HT-29 (cell line): ENCODE measurements at places on chromosomes 5 and 9. TPM values are rescaled to one million over a fixed set of nuclear protein-coding genes. Genes with fewer than 3 reads are reported as not detected.

- DNase-seq: no peak
Measured at GRCh38 chr5:16889972-16890519, 46.0 kb downstream of the MYO10 start.

DNA sequence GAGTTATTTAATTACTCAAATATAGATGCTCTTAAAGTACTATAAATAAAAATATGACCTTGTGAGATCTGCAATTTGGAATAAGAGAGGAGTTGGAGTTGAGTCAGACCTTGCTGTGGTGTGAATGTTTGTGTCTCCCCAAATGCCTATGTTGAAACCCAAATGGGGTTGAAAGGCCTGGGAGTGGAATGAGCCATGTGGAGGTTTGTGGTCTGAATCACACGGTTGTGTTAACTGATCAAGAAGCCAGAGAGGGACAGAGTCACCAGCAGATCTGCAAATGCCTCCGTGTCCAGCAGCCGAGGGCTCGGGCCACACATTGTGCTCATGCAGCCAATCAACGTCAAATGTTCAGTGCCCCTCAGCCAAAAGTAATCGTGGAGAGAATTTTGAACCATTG is 404.4 kb downstream of the ICE1 start:
- no peak for DNase-seq

GRCh38 chr5:152638996-152639552 is 234.0 kb upstream of the NMUR2 start:
- DNase-seq: no peak

DNA sequence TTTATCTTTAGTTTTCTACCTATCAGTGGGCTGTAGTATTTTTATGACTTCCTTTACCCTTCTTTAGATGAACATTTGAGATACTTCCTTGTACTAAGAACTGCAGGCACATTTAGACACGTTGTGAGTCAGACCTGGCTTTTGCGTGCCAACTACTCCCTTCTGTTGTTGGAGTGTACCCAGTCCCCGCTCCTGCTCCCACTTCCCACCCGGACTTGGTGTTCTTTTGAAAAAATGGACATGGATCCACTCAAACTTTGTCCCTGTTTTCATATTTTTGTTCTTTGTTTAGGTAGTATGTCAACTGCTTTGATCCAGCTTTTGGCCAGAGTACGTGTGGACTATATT is 60.7 kb downstream of the PARP8 start:
- DNase-seq: peak; percentile 69

- no peak for DNase-seq
Measured at GRCh38 chr5:143921525-143922311, 109.8 kb downstream of the HMHB1 start.

GRCh38 chr5:156826150-156826549 is 23.9 kb upstream of the PPP1R2B start:
- DNase-seq: no peak

- DNase-seq: no peak
Measured at GRCh38 chr9:122788831-122789230, at the start of gene OR5C1. OR5C1 (plus strand) TSS chr9:122788933; CDS start chr9:122788933, 0 bp downstream.

DNA sequence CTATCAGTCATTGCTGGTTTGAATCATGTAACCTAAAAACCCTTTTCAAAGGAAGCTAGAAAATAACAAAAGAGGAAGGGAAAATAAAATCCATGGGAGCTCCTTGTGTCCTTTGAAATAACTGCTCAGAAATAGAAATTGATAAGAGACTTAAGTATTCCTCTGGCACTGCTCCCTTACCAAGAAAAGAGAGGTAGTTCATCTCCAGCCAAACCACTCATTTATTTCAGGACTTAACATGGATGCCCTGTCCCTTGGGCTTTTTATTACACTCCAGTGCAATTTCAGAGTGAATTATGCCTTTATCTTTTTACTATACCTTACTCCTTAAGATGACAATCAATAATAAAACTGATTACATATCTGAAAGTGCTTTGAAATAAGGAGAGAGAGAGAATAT is 61.0 kb downstream of the MUSK start:
- DNase-seq: no peak

GRCh38 chr5:38167562-38167996 is 90.8 kb upstream of the EGFLAM start:
- no peak for DNase-seq

- DNase-seq: no peak
Measured at GRCh38 chr5:56202483-56202882, 30.6 kb downstream of the ANKRD55 start.

DNA sequence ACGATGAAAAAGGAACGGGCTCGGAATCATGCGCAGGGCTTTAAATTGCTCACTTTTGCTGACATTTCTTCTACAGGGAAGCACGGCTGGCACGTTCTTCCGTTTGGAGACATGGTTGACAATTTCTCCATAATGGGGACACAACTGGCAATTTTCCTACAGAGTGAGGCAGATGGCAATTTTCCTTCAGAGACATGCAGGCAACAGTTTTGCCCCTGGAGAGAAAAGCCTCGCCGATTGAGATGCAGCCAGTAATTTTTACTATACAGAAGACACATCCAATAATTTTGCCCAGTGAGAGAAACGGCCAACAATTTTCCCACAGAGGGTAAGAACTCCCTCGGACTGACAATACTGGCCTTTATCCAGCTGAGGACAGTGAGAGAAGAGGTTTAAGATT is 90.9 kb upstream of the GPR151 start:
- DNase-seq: no peak

DNA sequence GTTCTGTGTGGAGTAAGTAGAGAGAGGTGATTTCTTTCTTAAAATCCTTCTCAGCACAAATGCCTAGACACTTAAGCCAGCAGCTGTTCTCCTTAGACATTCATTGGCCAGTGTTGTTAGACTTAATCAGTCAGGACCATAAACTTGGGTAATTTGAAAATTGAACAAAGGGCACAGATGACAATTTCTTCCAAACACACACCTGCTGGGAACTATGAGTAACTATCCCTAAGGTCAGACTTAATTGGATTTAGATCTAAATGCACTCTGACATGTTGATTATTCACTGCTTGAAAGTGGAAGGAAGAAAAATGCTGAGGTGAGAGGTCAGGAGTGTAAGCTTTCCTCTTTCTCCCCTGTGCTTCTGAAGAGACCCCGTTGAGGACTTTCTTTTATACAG is 1083.7 kb upstream of the DMAC1 start:
- no peak for DNase-seq

DNA sequence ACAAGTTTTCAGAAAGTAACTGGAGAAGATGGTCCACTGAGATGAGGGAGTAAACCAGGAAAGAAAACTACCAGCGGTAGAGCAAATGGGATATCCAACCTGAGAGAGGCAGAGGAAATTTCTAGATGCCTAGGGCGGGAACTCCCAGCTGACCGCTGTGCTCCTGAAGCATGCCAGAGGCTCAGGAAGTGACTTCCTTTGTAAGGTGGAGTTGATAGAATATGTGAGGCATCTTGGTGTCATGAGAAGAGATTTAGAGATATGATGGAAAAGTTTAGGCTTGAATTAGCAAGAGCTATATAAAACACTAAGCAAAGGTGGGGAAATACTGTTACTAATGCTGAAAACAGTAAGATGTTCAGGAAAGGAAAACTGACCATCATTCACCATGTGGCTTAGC is 124.1 kb downstream of the C9orf152 start:
- no peak for DNase-seq

ADAMTS12 gene
- total RNA-seq: not detected in 2 replicates

F12 gene
- total RNA-seq: 52.9 TPM in 2 replicates

NDUFAF2 gene
- 18.4 and 26.0 TPM in 2 replicates for total RNA-seq
